Osteocyte (in vitro differentiated cells): ENCODE measurements at places on chromosomes 7 and 10.

GRCh38 chr10:124049484-124049883 lies 43.9 kb downstream of the CHST15 start:
- no peak for DNase-seq

DNA sequence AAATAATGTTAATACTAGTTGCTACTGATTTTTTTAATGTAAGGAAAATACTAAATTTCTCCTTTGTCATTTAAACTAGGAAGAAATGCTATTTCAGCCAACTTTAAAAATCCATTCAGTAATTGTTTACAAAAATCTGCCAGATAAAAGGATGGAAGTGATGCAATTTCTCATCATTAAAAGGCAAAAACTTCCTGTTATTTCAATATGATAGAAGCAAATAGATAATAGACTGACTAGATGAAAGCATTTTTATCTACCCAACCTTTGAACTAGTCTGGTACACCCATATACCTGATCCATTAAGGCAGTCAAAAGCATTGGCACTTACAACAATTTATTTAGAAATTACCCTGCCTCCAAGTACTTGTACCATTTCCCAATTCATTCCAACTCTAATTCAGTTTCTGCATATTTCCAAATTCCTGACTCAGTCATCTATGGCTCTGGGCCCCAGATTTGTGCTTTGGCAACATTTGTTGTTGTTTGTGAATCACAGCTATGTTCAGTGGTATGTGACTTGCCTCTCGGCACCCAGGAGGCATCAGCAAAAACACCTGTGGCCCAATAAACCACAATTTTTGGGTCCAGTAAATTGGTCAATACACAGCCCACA lies 482.6 kb upstream of the SEMA3A start:
- no peak for DNase-seq

- no peak for DNase-seq
These were observed 185.1 kb upstream of the PRPS1L1 start for GRCh38 chr7:18212758-18213157.

- DNase-seq, result no peak
These were observed 887 bp downstream of the TMUB1 start for GRCh38 chr7:151082141-151083070.

- no peak for DNase-seq
These were observed 727.0 kb downstream of the TYW1 start for GRCh38 chr7:67723591-67723990.

DNA sequence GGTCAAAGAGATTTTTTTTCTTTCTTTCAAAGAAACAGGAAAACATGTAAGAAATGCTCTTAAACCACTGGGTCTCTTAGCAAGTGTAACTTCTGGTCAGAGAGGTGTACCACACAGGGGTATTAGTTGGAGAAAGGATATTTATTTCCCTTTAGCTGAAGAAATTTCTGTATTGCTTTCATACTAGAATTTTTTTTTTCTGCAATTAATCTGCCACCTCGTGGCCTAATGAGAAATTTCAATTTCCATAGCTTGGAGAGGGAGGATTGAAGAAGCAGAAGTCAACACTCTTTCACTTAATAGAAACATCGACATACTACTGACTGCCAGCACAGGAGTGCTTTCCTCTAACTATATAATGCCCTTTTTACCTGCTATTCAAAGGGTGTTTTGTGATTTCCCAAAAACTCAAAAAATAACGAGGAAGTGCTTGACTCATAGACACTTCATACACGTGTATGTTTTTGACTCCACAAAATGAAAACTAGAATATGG lies 177.6 kb upstream of the NAMPT start:
- no peak for DNase-seq

DNA sequence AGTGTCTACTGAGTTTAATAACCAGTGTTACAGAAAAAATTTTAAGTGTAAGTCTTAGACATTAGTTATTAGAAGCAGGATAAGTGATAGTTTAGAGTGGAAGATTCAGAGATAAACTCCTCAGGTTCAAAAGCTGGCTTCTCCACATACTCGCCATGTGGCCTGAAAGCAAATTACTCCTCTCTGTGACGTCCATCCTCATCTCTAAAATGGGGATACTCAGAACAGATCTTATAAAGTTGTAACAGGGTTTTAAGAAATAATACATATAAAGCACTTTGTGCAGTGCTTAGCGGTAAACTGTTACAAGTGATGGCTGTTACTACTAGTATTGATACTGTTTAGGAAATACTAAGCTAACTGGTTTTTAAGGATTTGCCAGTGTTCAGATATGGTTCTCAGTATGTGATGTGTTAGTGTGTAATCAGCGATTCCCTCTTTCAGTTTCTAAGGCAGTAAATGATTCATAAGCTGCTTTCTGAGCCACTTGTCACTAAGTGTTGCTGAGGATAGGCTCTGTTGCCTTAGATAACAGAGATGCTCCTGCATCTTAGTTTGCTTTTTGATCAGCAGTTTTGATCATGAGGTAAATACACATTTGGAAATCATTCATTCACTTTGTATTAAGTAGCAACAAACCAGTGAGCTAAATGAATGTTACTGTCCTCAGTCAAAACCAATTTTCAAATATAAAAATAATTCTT lies 58.7 kb downstream of the CYP51A1 start:
- no peak for DNase-seq

GRCh38 chr10:26335574-26336093 lies 102.5 kb upstream of the APBB1IP start:
- no peak for DNase-seq

GRCh38 chr10:21520949-21521348 lies 4.5 kb downstream of the SKIDA1 start:
- DNase-seq, result no peak

- no peak for DNase-seq
These were observed 76.8 kb downstream of the ALOX5 start for GRCh38 chr10:45450866-45451265.

- no peak for DNase-seq
These were observed 1.3 kb downstream of the SPRN start for GRCh38 chr10:133422807-133423771.

- DNase-seq, result peak; percentile 77
These were observed 306.2 kb downstream of the PTPRN2 start for GRCh38 chr7:158281441-158281840.

- no peak for DNase-seq
These were observed 303.6 kb downstream of the MAGI2 start for GRCh38 chr7:79149831-79150230.

GRCh38 chr10:48845512-48845911 lies 94.1 kb downstream of the LRRC18 start:
- DNase-seq, result no peak

DNA sequence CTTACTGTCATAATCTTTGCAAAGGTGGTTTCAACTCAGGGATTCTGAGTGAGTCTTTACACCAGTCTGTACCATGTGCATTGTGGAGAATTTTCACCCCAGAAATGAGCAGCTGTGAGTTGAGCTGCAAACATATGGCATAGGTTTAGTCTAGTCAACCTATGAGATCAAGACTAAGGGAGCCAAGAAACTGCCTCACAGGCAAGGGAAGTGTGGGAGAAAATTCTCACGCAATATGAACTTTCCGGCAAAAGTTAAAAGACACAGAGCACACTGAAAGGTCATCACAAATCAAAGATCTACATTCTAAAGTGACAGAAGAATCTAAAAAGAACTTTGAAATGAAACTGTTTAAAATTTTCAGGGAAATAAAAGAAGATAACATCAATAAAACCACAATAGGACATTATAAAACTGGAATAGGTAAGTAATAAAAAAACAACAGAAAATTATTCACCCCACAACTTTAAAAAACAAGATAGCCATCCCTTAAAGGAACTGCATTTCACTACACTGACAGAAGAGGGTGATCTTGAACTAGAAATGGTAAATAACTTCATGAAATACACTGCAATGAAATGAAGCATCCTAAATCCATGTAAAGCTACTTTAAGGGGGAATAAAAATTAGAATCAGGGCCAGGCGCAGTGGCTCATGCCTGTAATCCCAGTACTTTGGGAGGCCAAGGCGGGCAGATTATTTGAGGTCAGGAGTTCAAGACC lies 63.5 kb downstream of the LGI1 start:
- DNase-seq, result no peak

GRCh38 chr7:113756250-113756649 lies 162.6 kb downstream of the PPP1R3A start:
- no peak for DNase-seq

- DNase-seq, result no peak
These were observed 123.5 kb downstream of the GLCCI1 start for GRCh38 chr7:8092140-8092539.

GRCh38 chr10:96988426-96988825 lies 156.3 kb downstream of the LCOR start:
- DNase-seq, result no peak

DNA sequence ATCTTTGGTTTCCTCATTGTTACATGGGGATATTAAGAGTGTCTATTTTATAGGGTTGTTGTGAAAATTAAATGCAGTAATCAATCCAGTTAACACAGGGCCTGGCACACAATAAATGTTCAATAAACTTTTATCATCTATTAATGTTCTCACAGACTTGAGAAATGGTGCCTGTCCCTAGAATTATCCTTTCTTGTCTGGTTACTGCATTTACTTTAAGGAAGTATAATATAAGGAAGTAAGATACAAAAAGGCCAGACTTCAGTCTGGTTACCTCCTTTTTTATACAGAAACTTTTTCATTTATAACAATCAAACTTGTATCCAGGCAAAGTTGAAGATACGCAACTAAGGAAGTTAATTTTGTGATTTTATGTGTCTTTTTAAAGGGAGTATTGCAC lies 117.0 kb downstream of the LHFPL3 start:
- no peak for DNase-seq

- no peak for DNase-seq
These were observed 88.8 kb downstream of the NOD1 start for GRCh38 chr7:30389791-30390190.

DNA sequence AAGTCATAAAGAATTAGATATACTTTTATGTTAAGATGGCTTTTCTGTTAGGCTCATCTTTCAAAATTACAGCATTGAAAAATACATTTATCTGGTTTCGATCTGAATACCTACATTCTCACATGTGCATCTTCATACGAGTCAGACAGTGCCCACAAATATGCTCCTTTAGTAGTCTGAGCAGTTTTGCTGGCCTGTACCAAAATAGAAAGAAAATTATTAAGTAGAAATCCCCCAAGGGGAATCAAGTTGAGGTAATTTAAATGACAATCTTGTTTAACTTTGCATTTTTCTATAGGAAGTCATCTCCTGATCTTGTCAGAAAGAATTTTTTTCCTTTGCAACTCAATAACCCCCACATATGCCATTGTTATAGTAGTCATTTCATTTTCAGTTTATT lies 287.4 kb upstream of the SEMA3D start:
- no peak for DNase-seq

- DNase-seq, result no peak
These were observed 6.6 kb downstream of the AIFM2 start for GRCh38 chr10:70125918-70126552.

DNA sequence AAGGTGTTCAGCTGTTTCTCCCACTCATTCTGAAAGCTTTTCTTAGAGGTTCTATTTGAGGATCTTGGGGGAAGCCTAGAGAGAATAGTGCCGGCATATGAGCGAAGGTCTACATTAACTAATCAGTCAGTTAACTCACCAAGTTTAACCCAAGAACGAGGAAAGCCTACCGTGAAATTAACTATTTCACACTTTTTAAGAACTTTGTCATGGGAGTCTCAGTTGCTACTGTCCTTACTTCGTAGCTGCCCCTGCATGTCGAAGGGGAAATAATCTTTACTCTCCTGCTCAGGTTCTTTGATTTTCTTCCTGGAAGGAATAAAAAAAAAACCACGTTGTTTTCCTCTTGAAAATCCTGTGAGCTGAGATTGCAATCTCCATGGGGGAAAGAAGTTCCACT lies 115.1 kb downstream of the FRMD4A start:
- DNase-seq, result no peak

GRCh38 chr7:100517305-100517704 lies 21.7 kb upstream of the AGFG2 start:
- no peak for DNase-seq

DNA sequence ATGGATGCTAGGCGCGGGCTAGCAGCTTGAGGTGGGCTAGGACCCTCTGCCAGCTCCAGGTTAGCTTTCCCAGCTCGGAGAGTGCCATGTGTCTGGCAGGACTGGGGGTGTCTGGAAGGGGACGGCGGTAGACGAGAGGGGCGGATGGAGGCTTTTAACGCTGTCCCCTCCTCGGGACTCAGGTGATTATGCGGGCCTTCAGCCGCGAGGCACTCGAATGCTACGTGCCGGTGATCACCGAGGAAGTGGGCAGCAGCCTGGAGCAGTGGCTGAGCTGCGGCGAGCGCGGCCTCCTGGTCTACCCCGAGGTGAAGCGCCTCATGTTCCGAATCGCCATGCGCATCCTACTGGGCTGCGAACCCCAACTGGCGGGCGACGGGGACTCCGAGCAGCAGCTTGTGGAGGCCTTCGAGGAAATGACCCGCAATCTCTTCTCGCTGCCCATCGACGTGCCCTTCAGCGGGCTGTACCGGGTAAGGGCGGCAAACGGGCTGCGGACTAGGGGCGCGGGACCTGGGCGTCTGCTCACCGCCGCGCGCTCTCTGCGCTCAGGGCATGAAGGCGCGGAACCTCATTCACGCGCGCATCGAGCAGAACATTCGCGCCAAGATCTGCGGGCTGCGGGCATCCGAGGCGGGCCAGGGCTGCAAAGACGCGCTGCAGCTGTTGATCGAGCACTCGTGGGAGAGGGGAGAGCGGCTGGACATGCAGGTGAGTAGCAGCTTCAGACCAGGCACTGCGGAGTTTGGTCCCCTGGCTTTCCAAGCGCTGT lies 1.1 kb downstream of the CYP26A1 start:
- DNase-seq, result no peak

- no peak for DNase-seq
These were observed 350.6 kb downstream of the TFEC start for GRCh38 chr7:115679976-115680375.

DNA sequence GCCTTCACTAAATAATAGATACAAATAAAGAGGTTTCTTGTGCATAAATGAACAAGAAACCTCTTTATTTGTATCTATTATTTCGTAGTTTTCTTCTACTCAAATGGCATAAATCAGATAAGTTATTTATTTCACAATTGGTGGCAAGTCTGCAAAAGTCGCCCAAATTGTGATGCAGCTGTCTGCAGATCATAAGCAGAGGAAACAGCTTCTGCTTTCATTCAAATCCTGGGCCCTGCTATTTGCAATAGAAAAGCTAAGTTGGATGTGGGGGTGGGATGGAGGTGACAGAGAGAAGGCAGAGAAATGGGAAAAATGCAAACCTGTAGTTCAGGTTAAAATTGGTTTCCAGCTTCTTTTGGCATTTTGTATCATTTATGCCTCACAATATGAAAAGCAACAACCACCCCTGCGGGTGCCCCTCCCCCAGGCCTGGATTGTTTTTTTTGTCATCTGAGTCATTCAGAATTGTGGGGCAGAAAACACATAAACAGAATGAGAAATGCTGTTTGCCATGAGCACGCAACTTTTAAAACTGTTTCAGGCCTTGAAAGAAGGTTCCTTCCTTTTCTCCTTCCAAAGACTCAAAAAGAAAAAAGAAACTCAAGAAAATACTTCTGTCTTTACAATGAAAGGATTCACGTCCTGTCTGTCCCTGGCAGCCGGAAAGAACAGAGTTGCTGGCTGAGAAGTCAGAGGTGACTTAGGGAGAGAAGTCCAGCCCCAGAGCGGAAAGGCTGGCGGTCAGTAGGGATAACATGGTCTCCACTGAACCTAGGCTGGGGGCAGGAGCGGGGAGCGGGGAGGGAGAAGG lies 132.9 kb downstream of the BAMBI start:
- peak; percentile 62 for DNase-seq

- no peak for DNase-seq
These were observed 41.4 kb upstream of the SGCE start for GRCh38 chr7:94697035-94697974.
